Stimulated activated CD8-positive, alpha-beta memory T cell treated with anti-CD3 and anti-CD28 coated beads, Interleukin-7, amount 100 ng/mL, for 1 hour (primary cell): ENCODE measurements at places on chromosomes 11 and 22.

GRCh38 chr11:102306817-102307726, 10.2 kb upstream of the BIRC3 start:
- DNase-seq = no peak

DNA sequence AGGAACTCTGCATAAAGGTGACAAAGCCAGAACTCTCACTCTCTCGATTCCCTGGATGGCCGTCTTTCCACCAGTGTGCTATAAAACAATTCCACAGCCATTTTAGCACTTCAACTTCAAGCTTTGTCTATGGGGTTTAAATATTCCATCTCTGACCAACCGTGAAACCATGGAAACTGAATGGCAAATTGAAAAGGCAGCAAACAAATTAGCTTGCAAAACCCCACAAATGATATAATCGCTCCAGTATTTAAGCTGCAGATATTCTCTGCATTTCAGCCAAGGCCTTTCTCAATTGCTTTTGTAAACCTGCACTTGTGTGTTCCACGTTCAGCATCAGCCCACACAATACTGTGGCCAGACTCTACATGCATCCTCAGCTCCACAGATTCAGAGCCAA, 131.7 kb upstream of the ISX start:
- no peak for DNase-seq

DNA sequence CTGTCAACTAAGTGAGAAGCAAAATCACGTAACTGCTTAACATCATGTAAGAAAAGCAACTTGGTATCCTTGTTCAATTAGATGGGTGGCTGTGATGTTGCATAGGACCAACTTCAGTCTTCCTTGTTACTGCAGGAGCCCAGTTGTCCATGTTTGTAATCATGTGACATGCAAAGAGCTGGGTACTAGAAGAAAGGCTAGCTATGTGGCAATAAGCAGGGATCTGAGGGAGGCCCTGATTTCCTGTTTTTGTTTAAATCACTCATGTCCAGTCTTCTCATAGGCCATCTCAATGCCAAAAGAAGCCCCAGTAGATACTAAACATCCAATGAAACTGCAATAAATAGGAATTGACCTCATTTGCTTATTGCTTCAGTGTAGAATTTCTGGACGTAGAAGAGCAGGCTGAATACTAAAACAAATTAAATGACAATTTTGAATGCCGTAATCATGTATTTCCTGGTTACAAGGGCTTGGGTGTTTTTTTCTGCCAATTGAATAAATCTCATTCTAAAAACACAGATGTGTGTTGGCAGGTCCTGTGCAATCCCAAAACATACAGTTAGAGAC, 140.8 kb upstream of the ARHGAP20 start:
- no peak for DNase-seq

- no peak for DNase-seq
These were observed 25.6 kb upstream of the CD5 start for GRCh38 chr11:61076506-61077304.

DNA sequence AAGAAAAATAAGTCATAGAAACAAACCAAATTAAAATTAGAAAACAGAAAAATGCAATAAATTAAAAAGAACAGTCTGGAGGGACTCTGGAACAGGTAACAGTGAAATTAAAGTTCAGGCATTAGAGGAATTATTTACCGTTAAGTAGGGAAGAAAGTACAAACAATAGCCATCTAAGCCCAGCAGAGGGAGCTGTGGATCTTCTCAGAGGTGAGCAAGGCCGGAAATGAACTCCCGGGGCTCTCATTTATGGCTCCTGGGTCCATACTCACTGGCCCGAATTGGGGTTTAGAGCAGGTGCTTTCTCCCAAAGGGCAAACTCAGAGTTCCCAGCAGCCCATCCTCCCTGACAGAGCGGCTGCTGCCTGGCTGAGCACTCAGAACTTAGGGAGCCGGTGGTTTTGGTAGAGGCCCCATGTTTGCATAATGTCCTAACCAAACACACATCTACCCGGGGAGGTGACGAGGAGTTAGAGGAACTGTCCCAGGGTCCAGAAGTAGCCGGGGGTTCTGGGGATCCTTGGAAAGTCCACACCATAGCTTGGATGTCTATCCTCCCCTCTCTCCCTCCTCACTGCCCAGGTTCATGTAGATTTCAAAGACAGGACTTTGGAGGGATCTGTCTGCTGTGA, 87.8 kb upstream of the VPREB1 start:
- no peak for DNase-seq

GRCh38 chr11:35946766-35947165, 2.9 kb downstream of the LDLRAD3 start:
- DNase-seq = no peak

DNA sequence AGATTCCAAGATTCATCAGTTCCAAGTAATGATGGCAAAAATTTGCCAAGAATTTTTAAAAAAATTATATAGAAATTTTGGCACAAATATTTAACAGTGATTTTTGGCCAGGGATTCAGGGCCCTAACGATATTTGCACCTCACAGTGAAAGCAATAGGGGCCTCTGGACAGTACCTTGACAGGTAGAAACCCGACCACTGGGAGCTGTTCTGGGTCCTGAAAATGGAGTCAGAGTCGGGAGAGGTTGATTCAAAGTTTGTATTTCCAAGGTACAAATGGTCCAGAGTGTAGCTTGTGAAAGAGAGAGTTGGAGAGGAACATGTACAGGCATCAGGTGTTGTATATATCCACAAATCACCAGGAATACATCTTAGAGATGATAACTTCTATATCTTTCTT, 41.6 kb downstream of the MRGPRX2 start:
- no peak for DNase-seq

- no peak for DNase-seq
These were observed 85.8 kb downstream of the RTL6 start for GRCh38 chr22:44412136-44412731.

- no peak for DNase-seq
These were observed 272.8 kb downstream of the FAM76B start for GRCh38 chr11:95516786-95517185.

DNA sequence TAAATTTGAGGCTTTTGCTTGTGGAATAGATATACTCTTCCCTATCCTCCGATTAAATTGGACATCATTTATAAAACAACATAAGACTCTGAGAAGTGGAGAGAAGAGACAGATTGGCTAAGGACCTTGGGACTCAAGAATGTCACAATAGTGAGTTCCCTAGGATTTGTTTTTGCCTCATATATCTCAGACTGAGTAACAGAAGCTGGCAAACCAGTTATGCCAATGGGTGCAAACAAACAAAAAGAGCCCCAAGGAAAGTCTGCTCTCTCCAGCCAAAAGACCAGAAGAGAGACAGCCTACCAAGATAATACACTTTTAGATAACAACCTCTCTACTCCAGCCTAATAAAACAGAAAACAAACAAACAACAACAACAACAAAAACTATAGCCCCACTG, 28.9 kb downstream of the DEUP1 start:
- DNase-seq = no peak

DNA sequence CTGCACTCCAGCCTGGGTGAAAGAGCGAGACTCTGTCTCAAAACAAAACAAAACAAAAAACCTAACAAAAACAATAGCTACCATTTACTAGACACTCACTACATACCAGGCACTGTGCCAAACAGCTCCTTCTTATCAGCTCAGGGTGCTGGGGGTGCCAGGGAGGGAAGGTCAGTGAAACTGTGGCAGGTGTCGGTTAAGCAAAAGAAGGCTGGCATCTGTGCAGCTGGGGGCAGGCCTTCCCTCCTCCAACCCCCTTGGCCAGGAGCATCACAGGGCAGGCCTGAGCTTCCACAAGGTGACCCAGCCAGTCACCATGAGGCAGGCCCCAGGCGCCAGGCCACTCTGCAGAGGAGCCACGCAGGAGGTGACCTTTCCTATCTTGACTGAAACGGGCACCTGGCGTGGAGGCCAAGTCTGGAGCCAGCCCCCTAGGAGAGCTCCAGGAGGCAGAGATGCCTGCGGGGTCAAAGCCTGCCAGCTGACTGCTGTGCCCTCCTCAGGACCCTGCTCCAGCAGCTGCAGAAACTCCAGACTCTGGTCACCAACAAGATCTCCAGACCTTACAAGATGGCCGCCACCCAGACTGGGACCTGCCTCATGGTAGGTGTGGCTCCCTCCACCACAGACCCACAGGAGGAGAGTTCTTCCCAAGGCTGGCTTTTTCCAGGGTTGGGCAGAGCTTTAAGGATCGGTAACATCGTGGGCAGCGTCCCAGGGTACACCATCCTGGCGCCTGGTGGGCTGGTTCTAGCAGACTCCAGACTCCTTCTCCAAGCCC, 31.3 kb upstream of the DGKZ start:
- no peak for DNase-seq

DNA sequence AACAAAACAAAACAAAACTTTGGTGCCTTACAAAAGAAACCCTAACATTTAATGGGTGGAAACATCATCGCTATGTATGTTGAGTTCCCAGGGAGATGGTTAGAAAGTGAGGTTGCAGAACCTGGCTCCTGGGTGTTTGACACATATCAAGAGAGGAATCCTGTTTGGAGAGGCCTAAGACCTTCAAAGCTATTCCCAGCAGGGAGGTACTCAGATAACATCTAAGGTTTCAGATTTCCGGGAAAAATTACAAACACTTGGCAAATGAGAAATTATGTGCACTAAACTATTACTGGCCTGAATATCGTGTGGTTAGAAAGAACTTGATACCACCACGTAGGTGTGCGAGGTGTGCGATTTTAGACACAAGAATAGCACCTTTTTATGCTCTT, 18.5 kb downstream of the TRIM5 start:
- no peak for DNase-seq

DNA sequence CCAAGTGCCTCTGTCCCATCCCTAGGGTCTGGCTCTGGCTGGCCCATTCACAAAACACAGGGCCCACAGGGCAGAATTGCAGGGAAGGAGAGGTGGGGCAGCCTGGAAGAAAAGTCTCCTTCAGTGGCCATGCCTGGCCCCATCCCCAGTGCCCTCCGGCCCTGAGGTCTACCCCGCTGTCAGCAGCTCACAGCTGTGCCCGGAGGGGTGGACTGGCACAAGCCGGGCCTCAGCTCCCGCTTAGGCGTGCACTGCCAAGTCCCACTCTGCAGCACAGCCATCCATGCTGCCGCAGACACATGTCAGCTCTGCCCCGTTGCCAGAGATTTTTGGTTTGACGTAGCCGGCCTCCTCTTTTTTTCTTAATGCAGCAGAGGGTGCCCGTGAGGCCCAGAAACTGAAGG, 3.9 kb upstream of the SCN2B start:
- DNase-seq = no peak

- DNase-seq = no peak
These were observed 9.0 kb downstream of the RPL27A start for GRCh38 chr11:8691601-8692000.

DNA sequence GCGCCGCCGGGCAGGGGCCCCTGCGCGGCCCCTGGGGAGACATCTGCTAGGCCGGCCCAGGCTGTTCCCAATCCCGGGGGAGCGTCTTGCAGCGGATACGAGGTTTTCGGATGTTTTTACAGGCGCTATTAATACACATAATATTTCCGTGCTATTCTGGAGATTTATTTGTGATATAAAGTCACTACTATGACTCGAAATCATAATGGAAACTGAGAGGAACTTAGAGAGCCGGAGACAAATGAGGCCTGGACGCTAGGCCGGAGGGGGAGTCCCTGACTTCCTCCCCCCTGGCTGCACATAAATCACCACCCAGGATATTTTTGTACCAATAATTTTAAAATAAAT, 91.7 kb upstream of the ANO1 start:
- no peak for DNase-seq

- no peak for DNase-seq
These were observed 21.3 kb downstream of the TRIM44 start for GRCh38 chr11:35683728-35684339.

- DNase-seq = no peak
These were observed 1.7 kb downstream of the EP300 start for GRCh38 chr22:41094041-41094593.

GRCh38 chr11:2929531-2929949, 320 bp upstream of the PHLDA2 start:
- DNase-seq = no peak

- no peak for DNase-seq
These were observed 323.3 kb downstream of the NTM start for GRCh38 chr11:131693756-131694155.

DNA sequence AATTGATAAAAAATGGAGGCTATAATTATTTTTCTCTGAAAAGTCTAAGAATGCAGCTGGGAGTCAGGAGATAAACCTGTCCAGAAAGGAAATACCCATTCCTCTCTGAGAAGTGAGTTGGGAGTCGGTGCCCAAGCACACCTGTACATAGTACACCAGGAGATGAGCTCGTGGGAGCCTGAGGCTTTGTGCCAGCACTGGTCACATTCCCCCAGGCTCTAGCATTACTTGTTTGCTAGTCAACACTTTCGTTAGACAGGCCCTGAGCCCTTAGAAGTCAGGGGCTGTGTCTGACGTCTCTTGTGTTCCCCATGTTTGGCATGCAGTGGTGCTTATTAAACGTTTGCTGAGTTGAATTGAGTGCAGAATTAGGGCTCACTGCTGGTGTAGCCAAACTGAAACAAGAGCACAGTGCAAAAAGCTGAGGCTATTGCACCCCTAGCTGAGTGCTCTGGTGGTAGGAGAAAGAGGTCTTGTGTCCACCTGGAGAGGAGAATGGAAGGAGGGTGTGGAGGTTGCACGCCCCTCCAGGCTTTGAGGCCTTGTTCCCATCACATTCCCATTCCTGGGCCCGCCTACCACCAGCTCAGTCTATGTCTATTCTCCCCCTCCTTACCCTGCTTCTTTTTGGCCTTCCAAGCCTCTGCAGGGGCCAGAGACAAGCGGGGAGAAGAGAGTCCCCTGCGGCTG, 6.8 kb downstream of the ROBO4 start:
- DNase-seq = no peak

GRCh38 chr11:116851626-116852025, 14.2 kb upstream of the APOA1 start:
- DNase-seq = peak; percentile 33

GRCh38 chr22:42366806-42367581, 65.2 kb downstream of the NFAM1 start:
- no peak for DNase-seq

DNA sequence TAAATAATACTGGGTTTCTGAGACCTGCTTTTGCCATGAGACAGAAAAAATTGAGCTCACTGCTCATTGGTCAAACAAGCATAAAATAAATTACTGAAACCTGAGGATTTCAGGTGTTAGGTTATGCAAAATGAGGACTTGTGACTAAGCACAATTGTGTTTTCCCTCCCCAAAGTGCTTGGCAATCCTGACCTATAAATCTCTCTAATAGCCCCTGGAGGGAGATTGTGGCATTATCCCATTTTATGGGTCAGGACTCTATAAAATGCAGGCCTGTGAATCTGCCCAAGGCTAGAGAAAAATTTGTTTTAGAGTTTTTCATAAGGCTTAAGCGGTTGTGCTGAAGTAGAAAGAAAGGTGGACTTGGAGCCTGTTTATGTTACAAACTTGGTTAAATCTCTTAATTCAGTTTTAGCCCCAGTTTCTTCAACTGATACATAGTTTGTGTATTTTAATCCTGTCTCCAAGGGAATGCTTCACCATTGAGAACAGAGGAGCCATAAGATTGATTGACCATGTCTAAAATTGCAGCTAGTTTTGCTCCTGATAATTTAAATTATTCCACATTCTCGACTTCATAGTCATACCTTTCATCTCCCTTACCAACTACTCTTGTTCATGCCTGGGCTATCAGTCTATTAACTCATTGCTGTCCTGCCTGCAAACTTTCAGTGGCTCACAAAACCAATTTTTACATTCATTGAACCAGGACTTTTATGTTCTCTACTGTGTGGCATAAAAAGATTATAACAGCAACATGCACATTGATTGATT, 63.6 kb upstream of the LRRC4C start:
- no peak for DNase-seq
